Left ventricle myocardium superior (tissue), 1 donor: ENCODE measurements at places on chromosomes 1 and 21. TPM values are rescaled to one million over a fixed set of nuclear protein-coding genes. Genes with fewer than 3 reads are reported as not detected.

GRCh38 chr1:84611796-84612195 lies 37.6 kb upstream of the CTBS start:
- DNase-seq, result no peak

- no peak for DNase-seq
These were observed 1.4 kb downstream of the ZBTB8A start for GRCh38 chr1:32540605-32541004.

DNA sequence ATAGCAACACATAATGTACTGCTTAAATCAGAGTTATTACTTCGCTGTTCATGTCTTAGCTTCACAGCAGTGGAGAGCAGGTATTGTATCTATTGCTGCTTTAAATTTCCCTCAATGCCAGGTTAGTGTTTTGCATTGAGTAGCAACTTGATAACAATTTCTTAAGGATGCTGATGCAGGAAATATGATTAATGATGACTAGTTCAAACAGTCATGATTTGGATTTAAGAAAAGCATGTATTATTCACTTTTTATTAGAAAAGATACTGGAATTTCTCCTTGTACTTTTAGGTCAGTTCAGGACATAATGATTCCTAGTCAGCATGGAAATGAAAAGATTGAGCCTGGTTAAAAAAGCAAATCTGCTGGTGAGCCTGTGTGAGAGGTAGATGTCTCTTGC lies 67.2 kb upstream of the ARHGAP29 start:
- no peak for DNase-seq

GRCh38 chr1:225603538-225604354 lies 49.2 kb downstream of the ENAH start:
- DNase-seq, result no peak

DNA sequence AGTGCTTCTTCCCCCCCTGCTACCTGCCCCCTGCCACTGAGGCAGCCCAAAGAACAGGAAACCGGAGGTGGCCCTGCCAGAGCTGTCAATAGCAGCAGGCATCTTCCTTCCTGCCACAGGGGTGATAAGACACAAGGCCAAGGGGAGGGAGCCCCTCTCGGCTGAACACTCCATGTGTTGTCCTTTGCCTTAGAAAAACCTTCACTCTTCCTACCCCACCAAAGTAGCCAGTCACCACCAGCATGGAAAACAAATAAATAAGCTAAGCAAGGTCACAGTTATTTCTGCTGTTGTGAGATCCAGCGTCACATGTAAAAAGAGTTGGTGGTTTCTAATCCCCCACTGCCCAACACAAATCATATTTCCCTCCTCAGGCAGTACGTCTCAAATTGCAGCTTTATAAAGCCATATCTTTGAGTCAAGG lies 104.8 kb upstream of the DPT start:
- DNase-seq, result no peak

DNA sequence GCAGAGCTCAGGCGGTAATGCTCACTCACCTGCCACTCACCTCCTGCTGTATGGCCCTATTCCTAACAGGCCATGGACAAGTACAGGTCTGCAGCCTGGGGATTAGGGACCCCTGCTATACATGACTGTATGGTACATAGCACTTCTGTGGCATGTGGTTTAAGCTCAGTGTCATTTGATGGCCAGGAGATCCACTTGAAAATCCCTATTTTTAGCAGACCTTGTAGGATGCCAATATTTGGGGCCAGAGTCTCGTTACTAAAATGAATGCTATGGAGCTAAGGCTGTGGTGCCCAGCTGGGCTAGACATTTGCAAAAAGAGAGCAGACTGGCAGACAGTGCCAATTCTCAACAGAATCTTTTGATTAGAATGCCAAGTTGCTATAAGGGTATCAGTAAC lies 1.7 kb upstream of the ANGPTL7 start:
- no peak for DNase-seq

DNA sequence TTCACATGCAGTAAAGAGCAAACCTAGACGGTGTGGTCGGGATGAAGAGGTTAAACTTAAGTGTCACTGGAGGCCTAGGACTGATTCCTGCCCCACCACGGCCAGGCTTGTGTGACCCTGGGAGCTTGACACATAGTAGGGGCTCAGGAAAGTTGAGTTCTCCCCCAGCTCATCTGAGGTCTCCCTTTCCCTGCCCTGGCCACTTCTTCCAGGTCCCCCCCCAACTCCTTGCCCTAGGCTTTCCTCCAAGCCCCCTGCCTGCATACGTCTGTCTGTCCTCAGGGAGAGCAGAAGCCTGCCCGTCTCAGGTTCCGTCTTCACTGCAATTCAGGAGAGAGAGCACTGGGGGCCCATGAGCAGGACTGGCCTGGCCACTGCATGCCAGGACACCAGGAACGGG lies 225.8 kb downstream of the PTPRU start:
- DNase-seq, result no peak

GRCh38 chr1:227437495-227438008 lies 119.3 kb upstream of the CDC42BPA start:
- DNase-seq, result no peak

DNA sequence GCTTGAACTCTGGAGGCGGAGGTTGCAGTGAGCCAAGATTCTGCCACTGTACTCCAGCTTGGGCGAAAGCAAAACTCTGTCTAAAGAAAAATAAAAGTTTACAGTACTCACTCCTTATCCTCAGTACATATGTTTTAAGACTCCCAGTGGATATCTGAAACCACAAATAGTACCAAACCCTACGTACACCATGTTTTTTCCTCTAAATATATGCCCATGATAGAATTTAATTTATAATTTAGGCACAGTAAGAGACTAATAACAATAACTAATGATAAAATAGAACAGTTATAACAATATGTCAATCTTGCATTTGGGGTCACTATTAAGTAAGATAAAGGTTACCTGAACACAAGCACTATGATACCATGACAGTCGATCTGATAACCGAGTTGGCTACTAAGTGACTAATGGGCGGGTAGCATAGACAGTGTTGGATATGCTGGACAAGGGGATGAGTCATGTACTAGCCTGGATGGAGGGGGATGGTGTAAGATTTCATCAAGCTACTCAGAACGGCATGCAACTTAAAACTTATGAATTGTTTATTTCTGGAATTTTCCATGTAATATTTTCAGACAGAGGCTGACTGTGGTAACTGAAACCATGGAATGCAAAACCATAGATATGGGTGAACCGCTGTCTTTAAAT lies 43.7 kb downstream of the ST7L start:
- DNase-seq, result no peak

DNA sequence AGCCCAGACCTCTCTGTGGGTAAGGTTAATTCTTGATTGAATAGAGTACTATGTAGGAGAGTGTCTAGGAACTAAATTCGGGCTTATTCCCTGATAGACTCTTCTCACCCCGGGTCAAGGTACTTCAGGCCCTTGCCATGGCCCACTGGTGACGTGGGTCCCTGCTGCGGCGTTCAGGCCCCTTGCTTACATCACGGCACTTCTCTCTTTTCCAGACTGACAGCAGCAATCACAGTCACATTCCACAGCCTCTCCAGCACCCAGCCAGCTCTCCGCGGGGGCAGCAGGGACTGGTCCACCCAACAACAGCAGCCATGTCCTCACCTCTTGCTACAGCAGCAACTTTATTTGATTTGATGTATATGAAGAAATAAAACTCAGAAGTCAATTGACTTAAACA lies 401.2 kb upstream of the VAMP3 start:
- peak; percentile 79 for DNase-seq

DNA sequence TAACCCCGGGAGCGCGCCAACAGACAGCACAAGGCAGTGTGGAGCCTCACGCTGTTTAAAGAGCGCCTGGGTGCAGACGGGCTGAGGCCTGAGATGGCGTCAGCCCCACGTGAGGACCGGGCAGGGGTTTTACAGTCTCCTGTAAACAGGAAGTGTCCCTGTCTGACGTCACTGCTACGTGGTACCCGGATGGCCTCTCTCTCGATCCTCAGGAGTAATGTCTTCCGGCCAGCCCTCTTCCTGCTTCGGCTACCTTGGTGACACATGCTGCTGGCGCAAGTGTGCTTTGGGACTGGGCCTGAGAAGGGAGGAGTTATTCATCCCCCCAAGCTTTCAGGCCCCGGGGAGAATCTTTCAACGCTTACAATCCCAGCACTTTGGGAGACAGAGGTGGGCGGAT lies 41.2 kb downstream of the CNST start:
- DNase-seq, result no peak

DNA sequence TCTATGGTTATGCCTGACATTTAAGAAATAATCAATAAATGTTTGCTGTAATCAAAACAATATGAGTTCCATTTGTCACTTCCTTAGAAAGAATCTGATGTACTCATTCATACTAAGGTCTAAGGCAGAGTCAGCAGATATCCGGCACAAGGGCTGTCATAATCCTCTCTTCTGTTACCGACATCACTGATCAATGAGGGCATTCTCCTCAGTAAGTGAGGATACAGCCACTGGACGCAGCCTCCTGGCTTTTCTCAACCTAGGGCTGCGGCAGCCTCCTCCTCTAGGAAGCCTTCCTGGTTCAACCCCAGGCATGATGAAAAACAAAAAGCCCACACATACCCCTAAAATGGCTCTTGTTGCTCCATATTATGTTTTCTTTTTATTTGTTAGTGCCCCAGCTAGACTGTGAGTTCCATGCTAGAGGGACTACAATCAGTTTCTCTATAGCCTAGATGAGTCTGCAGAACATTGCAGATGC lies 40.7 kb upstream of the TENT5C start:
- DNase-seq, result no peak

GRCh38 chr21:23601549-23601948 lies 2005.7 kb downstream of the MRPL39 start:
- DNase-seq, result no peak

DNA sequence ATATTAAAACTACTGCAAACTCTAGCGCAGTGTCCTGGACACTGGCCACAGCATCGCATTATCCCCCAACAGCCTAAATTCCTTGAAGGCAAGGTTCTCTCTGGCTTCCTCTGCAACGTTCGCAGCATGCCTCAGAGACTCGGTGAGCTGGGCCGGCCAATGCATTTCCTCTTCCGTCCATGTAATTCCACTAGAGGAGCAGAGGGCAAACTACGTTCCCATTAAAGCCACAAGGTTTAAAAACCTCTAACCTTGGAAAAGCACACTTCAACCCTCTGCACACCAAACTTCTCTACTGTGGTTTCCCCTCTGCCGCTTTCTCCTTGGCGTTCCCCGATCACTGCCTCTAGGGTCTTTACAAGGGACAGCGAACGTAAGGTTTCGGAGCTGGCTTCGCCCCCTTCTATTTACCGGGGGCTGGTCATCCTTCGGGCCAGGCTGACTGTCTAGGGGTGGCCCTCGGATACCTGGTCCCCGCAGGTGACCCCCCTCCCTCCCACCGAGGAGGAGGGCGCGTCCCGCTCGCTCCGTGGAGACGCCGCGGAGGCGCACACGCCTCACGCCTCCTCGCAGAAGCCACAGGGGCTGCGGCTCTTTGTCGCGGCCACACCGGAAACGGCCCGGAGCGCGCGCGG lies 456 bp upstream of the SMYD2 start:
- peak; percentile 54 for DNase-seq

DNA sequence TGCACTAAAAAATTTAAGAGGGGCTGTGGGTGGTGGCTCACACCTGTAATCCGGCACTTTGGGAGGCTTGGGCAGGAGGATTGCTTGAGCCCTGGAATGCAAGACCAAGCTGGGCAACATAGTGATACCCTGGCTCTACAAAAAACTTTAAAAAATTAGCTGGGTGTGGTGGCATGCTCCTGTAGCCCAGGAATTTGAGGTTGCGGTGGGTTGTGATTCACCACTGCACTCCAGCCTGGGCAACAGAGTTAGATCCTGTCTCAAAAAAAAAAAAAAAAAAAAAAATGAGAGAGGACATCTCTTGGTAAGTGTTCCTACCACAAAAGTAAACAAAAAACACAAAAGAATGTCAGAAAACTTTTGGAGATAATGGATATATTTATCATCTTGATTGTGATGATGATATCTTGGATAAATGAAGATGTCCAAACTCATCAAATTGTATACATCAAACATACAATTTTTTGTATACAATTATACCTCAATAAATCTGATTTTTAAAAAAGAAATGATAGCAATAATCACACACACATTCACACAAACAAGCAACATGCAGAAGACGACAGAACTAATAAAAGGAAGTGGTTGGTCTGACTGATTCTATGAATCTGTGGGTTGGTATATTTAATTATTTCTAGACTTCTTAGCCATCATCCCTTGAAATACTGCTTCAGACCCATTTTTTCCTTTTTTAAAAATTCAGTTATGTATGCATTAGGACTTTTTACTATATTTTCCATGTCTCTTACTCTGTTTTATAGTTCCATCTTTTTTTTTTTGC lies 465.9 kb downstream of the PLA2G4A start:
- DNase-seq, result no peak

- no peak for DNase-seq
These were observed 1.4 kb upstream of the S100A16 start for GRCh38 chr1:153614189-153614900.

- no peak for DNase-seq
These were observed 644.6 kb upstream of the TMPRSS15 start for GRCh38 chr21:19048098-19048672.

- DNase-seq, result no peak
These were observed 131.6 kb upstream of the ZC3H12A start for GRCh38 chr1:37342736-37343135.

DNA sequence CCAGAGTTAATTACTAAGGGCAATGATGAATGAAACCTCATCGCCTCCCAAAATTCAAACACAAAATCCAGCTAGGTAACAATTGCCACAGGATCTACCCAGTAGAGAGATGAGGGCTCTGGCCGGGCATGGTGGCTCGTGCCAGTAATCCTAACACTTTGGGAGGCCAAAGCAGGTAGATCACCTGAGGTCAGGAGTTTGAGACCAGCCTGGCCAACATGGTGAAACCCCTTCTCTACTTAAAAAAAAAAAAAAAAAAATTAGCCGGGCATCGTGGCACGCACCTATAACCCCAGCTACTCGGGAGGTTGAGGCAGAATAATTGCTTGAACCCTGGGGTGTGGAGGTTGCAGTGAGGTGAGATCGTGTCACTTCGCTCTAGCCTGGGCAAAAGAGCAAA lies 15.8 kb downstream of the CD2 start:
- DNase-seq, result no peak

DNA sequence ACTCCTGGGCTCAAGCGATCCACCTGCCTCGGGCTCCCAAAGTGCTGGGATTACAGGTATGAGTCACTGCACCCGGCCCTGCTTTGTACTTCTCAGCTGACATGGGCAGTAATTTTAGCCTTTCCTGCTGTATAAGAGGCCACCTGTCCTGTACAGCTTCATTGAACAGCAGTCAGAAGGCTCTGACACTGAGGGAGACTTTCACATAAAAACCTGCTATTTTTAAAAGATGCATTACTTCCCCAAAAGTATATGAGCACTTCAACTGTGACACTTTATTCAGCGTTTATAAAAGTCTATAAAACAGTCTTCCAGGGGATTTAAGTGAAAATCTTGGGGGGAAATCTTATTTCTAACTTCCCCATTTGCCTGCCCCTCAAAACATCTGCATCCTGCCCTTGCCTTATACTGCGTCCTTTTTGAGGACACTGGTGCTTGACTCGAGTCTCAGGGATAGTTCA lies 17.6 kb downstream of the RNU5D-1 start:
- no peak for DNase-seq

The KCTD3 gene
- total RNA-seq, result 13.6 TPM

The CTXND2 gene
- total RNA-seq, result not detected

The HES5 gene
- total RNA-seq, result 1.7 TPM

The ZNF695 gene
- total RNA-seq, result not detected

The ADGRB2 gene
- 10.0 TPM for total RNA-seq

The DEPDC1 gene
- 0.45 TPM for total RNA-seq

The LCE1D gene
- not detected for total RNA-seq

The CRABP2 gene
- total RNA-seq, result 0.74 TPM

The RBM11 gene
- not detected for total RNA-seq
